Activated effector memory CD4-positive, alpha-beta T cell treated with anti-CD3 and anti-CD28 coated beads, Interleukin-2, amount 50 U/mL, for 16 hours (primary cell): ENCODE measurements at places on chromosomes 5 and 9.

- no peak for DNase-seq
These were observed 49.0 kb downstream of the PDE8B start for GRCh38 chr5:77259476-77259875.

GRCh38 chr9:109213285-109214121 is 46.5 kb upstream of the FRRS1L start:
- no peak for DNase-seq

DNA sequence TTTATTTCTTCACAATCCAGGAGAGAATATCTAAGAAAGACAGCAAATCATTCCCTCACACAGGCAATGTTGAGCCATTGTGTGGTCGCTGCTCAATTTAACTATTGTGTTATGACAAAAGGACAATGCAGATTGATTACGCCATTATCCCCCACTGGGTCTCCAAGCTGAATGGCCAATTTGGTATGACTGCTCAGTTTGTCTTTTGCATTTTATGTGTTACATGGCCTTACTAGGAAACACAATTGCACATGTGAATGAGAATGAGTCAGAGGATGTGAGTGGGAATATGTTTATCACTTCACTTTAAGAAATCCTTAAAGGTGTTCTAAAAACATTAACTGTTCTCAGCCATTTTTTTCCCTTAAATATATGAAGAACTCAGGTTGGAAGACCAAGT is 108.3 kb downstream of the FAM174A start:
- no peak for DNase-seq

DNA sequence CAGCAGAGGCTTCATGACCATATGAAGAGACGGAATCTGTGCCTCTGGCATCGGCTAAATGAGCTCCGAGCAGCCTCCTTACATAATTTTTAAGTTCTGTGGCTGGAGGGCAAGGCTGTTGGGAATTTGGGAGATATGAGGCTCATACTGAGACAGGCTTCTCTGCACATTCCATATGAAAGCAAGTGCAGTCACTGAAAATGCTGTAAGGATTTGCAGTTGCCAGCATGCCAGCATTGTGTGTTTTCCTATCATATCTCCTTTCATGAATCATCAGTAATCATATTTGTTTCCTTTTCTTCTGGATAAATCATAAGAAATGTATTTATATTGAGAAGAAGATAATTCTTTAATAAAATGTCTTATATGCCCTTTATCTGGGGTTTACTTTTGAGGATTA is 775.4 kb downstream of the SEMA5A start:
- DNase-seq: no peak

DNA sequence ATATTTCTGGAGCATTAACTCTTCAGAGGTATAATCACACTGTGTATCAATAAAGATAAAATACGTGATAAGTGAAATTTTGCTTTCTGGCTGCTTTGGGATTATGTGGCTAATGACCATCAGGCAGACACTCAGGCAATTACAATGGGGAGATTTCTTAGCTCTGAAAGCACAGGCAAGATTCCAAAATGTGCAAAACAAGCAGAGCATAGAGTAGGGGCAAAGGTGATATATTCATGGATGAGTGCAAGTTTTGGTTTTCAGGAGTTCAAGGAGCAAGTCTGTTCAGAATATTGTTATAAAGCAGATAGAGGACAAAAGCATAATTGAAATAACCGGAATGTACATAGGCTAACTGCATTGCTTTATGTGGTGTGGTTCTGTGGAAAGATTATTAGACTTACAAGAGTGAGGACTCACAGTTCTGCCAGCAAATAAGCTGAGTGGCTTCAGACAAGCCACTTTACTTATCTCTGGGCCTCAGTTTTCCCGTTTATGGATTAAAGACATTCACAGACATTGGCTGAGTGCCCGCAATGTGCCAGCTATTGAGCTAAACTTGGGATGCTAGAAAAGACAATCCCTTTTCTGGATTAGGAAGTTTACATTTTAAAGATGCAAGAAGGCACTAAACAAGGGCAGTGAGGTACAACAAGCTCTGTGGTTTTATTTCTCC is 945.6 kb upstream of the ARRDC3 start:
- DNase-seq: no peak

GRCh38 chr5:125551246-125551645 is 804.8 kb upstream of the ZNF608 start:
- DNase-seq: no peak

DNA sequence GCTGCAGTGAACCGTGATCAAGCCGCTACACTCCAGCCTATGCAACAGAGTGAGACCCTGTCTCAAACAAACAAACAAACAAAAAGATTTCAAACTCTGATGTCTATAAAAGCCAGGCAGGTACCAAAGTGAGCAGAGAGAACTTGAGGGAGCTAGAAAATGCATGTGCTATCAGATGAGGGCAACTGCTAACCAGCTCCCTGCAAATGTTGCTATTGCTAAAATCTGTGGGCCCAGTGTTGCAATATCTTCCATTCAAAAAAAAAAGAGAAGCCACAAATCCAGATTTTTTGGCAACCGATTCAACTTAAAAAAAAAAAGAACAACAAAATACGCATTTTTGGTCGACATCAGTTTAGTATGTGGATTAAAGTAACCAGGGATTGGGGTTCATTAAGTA is 5.5 kb downstream of the UBE2D2 start:
- no peak for DNase-seq

DNA sequence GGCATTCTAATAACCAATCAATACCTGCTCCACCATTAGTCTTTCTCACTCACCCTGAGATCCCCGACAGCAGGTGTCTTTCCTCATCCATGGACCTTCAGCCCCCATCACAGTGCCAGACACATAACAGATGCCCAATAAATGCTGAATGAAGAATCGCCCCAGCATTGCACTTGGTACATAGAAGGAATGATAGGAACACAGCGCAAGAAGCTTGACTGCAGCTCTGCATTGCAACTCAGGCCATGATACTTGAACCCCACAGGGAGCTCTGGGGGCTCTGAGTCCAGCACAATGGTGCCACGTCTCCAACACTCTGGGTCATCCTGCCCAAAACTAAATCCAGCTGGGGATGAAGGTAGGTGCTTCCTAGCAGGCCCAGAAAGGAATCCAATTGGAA is 355.0 kb upstream of the SLC30A5 start:
- DNase-seq: no peak

DNA sequence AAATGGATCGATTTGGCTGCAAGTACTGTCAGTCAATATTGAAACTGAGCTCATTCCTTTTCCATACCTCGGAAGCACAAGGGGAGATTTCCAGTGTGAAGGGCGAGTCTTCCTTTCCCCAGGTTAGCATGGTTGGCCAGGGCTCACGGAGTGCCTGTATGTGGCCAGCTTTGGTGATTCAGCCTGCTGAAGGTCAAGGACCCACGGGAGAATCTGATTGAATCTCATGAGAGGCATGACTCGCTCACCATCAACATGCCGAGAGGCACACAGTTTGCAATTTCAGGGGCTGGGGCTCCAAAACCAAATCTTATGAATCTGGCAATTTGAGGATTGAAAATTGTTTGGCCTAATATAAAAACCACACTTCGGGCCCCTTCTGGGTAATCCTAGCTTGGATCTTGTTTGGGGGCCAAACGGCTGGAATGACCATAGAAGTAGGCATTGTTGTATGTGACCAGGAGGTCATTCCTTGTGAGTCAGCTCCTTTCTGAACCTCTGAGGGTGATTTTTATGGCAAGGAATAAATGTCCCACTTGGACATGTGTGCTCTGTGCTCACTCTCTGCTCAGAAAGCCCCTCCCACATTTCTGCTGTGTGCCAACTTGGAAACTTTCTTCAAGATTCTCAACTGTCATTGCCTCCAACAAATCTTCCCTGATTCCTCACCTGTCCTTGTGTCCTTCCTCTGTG is 69.8 kb downstream of the DOCK2 start:
- DNase-seq: no peak

DNA sequence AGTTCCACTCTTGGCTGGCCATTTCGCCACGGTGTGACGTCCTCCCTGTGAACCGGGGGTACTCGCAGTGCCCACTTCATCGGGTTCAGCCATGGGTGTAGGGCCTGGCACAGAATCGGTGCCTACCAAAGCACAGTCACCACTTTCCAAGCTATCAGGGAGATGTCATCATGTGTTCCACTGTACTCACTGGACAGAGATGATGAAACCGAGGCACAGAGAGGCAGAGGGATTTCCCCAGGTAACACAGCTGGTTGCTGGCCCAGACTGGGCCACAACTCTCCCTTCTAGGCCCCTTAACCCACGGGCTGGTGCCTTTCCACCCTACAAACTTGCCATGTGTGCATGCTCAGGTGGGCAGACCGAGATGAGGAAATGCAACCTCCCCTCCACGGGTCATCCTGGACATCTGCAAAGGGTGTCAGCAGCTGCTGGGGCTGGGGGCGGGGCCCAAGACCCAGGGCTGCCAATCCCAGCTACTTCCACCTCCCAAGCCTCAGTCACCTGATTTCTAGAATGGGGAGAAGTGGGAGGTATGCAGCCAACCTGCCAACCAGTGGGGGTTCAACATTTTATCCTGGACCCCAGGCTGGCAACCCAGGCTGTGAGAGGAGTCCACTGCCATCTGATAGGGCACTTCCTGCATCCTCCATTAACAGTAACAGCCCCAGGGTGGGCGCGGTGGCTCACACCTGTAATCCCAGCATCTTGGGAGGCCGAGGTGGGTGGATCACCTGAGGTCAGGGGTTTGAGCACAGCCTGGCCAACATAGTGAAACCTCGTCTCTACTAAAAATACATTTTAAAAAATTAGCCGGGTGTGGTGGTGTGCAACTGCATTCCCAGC is 893 bp upstream of the SH2D3C start:
- peak; percentile 86 for DNase-seq

DNA sequence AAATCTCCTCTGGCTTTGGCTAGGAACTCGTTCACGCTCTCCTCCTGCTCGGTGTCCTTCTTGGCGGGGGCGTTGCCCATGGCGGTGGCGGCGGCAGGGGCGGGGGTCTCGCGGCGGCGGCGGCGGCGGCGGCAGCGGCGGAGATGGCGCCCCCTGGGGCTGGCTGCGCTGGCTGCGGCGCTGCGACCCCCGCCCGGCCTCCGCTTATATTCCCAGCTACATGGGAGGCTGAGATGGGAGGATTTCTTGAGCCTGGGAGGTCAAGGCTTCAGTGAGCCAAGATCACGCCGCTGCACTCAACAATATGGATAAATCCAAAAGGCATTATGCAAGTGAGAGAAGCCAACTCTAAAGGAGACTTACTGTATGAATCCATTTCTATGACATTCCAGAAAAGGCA is at the start of gene PRKACG:
Gene PRKACG, minus strand, starts transcription at position 101 of the 400 bp plus-strand sequence. Its CDS starts 21 bp downstream, at position 80.
- no peak for DNase-seq

- DNase-seq: no peak
These were observed 153.5 kb upstream of the SH3GL2 start for GRCh38 chr9:17425384-17425783.

GRCh38 chr9:1722404-1722803 is 292.7 kb upstream of the SMARCA2 start:
- DNase-seq: no peak

DNA sequence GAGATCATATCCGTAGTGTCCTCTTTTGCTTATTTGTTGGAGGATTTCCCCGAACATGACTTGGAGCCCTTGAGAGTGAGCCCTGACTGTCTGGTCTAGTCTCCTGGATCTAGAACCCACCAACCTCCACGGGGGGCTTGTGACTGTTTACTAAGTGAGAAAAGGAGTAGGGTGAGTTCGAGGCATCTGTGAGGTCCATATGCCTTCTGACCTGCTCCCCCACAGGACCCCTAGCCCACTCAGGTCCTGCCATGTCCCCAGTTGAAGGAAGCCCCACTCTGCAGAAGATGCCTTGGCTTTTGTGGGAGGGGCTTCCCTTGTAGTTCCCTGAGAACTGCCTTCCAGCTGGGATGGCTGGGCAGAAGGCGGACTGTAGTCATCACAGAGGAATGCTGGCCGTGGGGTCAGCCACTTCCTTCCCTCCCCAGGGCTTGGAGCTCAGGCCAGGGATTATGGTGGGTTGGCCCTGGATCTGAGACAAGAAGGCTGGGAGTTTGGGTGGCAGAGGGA is 7.0 kb upstream of the IRF1 start:
- peak; percentile 61 for DNase-seq

GRCh38 chr5:80961376-80962281 is 1.5 kb downstream of the RASGRF2 start:
- DNase-seq: peak; percentile 81

GRCh38 chr5:1546556-1546955 is 22.8 kb upstream of the LPCAT1 start:
- DNase-seq: no peak

DNA sequence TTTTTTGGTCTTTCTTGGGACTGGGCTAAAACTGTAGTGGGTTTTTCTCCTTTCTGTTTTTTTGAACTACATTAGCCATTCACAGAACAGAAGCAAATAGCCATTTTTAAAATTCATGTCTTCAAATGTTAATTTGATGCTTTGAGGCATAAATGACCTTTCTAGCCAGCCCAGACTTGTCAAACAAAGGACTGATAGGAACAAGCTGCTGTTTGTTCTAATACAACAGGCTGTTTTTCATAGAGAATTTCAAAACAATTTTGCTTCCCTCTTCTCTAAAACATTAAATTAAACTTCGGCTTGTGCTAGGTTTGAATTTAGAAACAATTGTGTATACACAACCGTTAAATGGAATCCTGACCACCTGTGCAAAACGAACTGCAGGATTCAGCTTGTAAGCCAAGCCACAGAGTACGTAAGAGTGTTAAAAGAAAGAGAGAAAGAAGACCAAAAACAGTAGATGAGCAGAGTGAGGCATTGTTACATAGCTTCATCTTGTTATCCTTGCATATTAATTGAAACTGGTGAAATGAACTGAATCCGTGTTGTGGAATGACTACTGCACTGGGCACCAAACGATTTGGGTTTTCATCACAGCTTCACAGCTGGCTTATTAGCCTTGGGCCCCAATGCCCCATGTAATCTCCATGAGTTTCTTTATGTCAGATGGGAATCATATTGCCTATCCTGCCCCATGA is 100.0 kb downstream of the ZSWIM6 start:
- DNase-seq: no peak

GRCh38 chr9:125391704-125392103 is 130.1 kb downstream of the GAPVD1 start:
- no peak for DNase-seq

- no peak for DNase-seq
These were observed 70.7 kb upstream of the TAF1L start for GRCh38 chr9:32706004-32706724.

- peak; percentile 83 for DNase-seq
These were observed 1.3 kb downstream of the GPR150 start for GRCh38 chr5:95620870-95621838.

DNA sequence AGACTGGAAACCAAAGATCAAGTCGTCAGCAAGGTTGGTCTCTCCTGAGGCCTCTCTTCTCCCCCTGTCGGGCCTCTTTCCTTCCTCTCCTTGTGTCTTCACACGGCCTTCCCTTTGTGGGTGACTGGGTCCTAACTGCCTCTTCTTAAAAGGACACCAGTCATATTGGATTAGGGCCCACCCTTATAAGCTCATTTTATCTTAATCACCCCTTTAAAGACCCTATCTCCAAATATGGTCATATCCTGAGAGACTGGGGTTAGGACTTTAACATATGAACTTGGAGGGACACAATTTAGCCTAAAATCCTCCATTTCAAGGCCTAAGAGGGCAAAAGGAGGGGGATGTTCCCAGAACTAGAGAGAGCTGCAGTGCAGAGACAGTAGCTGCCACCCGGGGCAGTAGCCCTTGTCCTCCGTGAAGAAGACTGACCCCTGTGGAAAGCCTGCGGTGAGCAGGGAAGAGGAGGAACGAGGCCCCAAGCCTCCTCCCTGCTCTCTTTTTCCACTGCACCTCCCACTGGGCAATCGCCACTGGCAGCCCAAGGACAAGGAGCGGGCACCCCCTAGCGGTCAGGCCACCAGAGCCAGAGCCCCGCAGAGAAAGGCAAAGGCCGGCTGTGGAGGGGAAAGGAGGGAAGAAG is 34.9 kb downstream of the CFAP90 start:
- peak; percentile 87 for DNase-seq
